OCI-M1 (cell line): ENCODE measurements at places on chromosomes 11 and 22.

- peak; percentile 79 for DNase-seq
Measured at GRCh38 chr11:33802194-33802950, 28.1 kb upstream of the FBXO3 start.

- DNase-seq, result no peak
Measured at GRCh38 chr11:12048936-12049790, 40.7 kb upstream of the DKK3 start.

DNA sequence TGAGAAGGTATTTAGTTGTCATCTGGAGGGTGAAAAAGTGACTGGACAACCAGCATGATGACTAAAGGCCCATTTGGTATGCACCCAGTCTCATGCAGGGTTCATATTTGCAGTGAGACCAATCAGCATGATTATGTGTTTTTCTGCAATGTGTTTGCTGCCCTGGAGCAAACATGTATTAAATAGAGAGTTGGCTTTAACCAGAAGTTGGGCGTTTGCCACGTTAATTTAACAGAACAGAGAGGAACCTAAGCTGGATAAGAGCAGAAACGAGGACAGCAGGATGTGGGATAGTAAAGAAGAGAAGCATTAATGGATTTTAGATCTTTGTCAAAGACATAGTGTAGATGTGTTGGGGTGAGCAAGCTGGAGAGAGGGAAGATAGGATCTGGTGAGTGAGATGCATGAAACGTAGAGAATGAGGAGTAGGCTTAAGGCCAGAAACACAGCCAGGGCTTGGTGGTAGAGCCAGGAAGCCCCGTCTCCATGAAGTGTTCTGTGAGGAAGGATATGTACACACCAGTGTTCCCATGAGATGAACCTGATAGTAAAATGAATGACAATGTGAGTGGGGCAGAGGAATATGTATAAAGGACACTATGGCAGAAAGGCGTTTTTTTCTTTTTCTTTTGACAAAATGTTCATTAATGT lies 164.0 kb upstream of the PDGFD start:
- no peak for DNase-seq

- DNase-seq, result no peak
Measured at GRCh38 chr11:115065830-115066664, 387.7 kb downstream of the NXPE2 start.
